ENCODE measurements at places on chromosomes 7 and 10. TPM values are rescaled to one million over a fixed set of nuclear protein-coding genes. Genes with fewer than 3 reads are reported as not detected.

DNA sequence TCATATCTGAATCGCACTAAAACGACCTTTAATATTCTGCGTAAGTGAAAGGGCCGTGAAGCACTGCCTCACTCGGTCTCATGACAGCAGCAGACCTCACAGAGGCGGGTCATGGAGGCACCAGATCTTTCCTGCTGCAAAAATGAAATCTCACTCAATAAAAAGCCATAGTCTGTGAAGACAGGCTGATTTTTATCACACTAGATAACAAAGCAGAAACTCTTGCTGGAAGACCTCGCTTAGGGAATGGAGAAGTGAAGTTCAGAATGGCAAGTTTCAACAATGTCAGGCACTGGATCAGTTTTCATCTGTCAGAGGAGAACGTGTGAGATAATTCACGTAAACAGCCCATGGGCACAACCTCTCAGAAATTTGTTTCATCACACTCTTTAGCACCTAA is 8.0 kb downstream of the SEPHS1 start:
- DNase-seq, result no peak

GRCh38 chr10:76440426-76440825 is 1009.0 kb downstream of the LRMDA start:
- no peak for DNase-seq

DNA sequence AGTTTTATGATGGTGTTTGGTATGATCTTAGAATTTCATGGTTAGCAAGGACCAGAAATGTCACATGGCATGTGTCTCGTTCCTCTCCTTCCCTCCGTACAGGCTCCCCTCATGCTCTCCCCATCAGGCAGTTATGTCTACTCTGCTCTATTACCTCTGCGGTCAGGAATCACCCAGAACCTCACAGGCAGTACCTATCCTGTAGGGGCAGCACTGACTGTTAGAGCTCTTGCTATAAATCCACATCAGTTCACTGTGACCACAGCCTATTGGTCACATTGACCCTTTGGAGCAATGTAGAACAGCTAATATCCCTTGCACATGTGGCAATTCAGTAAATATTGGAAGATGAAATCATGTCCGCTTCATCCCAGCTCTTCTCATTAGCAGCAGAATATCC is 151.8 kb downstream of the WNT2 start:
- no peak for DNase-seq

DNA sequence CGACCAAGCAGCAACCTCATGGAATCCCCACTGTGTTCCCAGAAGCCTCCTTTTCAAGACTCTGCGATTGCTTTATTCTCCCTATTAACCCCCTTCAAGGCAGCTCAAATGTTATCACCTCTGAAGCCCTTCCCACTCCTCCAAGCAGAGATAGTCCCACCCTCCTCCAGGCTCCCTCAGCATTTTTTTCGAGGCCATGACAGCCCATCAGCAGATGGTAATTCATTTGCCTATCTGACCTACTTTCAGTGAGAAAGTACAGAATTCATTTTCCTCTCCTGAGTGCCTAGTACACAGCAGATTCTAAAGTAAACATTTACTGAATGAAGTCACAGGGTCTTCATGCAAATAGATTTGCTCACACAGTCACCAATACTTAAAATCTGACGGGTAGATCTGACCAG is 47.8 kb downstream of the HERPUD2 start:
- DNase-seq, result no peak

DNA sequence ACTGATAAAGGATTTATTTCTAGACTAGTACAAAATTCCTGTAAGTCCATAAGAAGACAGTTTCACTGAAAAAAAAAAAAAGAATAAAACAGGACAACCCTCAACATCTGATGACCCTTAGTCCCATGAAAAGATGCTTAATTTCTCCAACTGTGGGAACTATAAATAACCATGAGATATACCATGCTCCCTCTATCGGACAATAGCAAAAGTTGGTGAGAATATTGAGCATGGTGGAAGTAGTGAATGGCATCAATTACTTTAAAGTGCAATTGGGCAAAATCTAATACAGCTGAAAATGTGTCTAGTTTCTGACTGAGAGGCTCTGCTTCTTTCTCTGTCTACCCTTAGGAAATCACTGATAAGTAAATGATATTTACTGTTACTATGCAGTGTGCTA is 348.8 kb downstream of the SUGCT start:
- DNase-seq, result no peak

GRCh38 chr7:41385996-41386395 is 316.9 kb downstream of the INHBA start:
- no peak for DNase-seq

DNA sequence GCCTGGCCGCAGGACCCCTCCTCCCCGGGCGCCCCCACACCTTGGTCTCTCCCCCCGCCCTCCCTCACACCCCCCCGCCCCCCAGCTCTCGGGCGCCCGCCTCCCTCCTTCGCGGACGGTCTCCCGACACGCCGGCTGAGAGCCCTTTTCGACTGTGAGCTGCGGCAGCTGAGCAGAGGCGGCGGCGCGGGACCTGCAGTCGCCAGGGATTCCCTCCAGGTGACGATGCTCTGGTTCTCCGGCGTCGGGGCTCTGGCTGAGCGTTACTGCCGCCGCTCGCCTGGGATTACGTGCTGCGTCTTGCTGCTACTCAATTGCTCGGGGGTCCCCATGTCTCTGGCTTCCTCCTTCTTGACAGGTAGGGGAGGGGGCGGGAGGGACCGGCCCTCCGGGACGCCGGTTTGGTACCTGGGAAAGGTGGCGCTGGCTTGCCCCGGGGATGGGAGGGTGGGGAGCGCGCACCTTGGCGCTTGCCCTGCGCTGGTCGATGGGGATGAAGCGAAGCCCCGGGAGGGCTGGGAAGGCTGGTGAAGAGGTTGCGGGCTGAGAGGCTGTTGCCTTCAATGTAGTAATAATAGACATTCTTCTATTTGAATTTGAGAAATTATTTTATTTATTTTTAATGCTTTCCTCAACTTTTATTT is at the start of gene BMPER:
Gene BMPER (plus strand): TSS at position 151 of the 644 bp plus-strand sequence. CDS start 75 bp downstream, at position 226.
- DNase-seq, result peak; percentile 67

- DNase-seq, result no peak
These were observed 237.0 kb downstream of the WDR37 start for GRCh38 chr10:1293157-1293556.

DNA sequence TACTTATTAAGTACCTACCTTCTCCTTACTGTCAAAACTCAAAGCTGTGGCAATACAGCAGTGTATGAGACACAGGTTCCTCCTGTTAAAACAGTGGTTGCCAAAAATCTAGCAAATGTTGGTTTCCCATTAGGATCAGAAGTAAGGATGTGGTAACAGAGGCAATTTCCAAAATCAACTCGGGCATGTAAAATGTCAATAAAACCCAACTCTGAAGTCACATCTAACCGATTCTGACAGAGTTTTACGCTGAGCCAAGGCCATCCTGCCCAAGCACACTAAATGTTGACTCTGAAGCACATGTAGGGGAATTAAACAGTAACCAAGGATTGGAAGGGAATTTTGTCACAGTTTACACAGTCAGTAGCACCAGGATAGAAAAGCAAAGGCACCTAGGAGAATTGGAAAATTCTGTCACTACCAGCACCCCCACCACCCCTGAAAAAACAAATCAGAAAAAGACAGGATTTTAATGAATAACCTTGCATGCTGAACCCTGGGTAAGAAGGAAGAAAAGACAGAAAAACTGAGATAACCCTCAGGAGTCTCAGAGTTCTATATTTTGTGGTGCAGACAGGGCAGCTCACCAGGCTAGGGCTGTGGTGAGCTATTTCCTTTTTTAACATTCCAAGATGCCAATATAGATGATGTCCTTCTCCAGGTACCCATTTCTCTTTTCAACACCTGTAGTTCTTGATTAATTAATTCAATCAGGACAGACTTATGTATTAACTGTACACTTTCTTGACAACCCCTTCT is 119.5 kb downstream of the DOCK4 start:
- DNase-seq, result no peak

The GARS1 gene
- 68.4 TPM for total RNA-seq

Measured in upper lobe of right lung (tissue), 1 donor.